ENCODE measurements at places on chromosomes 2 and 18.

- no peak for DNase-seq
Measured at GRCh38 chr2:3168230-3168891, 209.3 kb downstream of the EIPR1 start.

GRCh38 chr2:51782921-51783765, 751.2 kb upstream of the NRXN1 start:
- no peak for DNase-seq

- no peak for DNase-seq
Measured at GRCh38 chr18:919078-919477, 14.4 kb downstream of the ADCYAP1 start.

GRCh38 chr18:59300676-59301285, 17.7 kb downstream of the CPLX4 start:
- no peak for DNase-seq

DNA sequence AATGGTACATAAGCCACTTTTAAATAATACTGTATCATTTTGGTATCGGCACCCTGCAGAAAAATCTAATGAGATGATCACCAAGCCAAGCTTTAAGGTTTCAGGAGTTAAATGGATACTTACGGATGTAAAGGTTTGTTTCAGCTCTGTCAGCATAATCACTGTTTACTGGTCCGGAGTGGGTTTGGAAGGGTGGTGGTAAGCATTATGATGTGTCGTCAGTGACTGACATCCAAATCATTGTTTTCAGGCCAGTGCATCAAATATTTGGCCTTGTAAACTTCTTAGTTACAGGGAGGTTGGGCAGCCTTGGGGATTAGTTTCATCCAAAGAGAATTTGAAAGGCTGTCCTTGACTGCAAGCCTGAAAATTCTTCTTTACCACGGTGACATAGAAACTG, 50.0 kb upstream of the ATL2 start:
- no peak for DNase-seq

DNA sequence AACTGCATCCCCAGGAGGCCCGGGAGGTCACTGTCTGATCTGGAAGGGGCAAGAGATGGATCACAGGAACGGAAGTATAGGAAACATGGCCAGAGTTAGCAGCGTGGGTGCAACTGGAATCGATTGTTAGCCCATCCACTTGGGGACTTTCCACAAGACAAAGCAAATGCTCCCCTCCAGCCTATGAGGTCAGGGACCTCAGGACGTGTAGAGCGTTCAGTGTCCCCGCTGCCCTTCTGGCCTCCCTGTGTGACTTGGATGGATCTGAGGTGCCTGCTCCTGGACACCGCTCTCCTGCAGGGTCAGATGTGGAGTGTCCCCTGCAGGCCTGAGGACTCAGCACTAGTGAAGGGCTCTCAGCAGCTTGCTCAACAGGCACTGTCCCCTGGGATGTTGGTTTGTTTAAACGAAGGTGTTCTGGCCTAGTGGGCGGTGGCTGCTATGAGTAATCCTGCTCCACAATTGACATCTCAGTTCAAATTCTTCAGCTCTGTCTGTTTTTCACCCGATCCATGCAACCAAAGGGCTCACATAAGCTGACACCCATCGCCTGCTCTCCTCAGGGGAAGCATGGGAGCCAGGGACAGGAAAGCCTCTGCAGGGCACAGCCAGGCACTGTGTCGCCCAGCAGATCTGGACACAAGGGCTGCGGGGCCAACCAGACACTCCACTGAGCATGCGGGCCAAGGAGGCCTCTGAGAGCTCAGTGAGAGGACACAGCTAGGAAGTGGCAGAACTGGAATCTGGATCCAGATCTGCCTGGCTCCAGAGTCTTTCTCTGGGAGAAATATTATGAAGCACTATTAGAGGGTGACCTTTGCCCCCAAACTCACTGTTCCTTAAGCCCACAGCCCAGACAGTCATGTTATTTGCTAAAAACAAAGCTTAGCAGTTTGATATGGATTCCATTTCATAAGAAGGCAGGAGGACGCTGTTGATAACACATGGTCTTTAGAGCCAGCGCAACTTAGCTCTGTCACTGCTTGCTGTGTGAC, 78.5 kb downstream of the RHOB start:
- no peak for DNase-seq

DNA sequence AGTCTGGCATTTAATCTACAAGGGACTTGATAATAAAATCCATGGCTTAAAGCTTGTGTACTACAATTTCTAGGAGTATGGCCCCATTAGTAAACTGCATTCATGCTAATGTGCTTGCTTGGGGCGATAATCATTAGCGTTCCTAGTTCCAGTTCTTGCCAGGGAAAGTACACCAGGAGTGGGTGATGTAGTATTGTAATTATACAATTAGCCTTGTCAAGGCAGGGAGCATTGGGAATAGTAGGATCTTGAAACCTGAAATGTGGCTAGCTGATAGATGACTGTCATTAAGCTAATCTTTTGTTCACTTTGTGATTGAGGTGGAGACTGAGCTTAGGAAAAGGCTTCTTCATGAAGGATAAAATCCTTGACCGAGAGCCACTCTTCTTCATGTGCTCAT, 989.2 kb downstream of the CPS1 start:
- DNase-seq = no peak

- no peak for DNase-seq
Measured at GRCh38 chr2:115574667-115575066, 1132.2 kb downstream of the DPP10 start.

Data from stimulated activated CD4-positive, alpha-beta T cell treated with anti-CD3 and anti-CD28 coated beads, Interleukin-2, amount 100 ng/mL, for 48 hours (primary cell).